ENCODE measurements at places on chromosomes 1 and 21.

DNA sequence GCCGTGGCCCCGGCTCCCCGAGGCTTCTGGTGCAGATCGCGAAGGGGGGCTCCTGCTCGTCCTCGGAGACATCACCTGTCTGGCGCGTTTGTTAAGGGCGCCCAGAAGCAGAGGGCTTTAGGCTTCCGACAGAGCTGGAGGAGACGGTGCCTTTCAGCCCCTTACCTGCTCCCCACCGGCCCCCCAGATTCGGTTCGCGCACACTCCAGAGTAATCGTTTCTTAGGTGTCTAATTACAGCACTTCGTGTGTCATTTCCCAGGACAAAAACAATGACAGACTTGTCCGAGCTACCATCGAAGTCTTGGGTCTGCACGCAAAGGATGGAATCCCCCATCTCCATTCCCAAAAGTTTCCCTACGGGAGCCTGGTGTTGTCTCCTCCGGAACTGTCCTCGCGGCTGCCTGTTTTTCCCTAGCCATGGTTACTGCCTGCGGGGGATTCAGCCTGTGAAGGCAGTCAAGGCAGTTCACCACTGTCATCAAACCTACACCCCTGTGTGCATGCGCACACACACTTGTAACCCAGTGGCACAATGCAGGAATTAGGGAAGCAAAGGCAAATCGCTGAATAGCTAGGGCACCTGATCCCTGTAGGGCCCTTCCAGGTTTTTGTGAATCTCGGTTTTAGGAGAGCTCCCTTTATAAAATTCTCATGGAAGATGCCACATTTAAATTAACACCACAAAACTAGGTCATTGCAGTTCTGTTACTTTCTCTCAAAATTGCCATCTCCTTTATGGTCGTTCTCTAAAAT is 738 bp upstream of the CDC42BPA start:
- no peak for DNase-seq

GRCh38 chr1:182616130-182617013 is 12.2 kb upstream of the RGS16 start:
- DNase-seq, result peak; percentile 61

DNA sequence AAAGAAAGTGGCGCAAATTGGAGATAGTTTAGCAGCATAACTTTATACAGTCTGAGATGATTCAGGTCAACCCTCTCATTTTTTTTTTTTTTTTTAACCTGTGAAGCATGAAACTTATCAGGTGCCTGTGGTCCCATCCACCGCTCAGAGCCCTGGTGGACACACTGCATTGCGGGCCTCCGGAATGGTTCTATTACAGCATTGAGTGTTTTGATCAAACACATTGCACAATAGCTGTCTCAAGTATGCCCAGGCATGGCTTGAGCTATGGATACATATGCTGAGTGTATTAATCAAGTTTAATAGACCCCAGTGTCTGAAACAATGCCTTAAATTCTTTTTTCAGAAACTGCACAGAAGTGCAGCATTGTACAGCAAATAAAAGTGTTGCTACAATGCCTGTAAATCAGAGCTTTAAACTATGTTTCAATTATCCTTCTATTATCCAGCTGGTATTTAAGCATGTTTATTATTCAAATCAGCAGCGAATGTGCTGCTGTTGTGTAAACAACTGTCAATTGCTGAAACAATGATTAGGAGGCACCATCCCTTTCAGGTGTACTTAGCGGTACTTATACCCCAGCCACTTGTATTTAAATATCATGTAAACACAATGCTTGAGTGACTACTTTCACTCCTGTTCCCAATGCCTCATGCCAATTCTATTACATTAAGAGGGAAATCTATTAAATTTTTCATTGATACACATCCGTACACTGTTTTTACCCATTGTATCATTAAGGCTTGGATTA is 456.6 kb downstream of the RPS6KC1 start:
- DNase-seq, result no peak

- DNase-seq, result no peak
These were observed 431.4 kb downstream of the BRINP3 start for GRCh38 chr1:190046231-190046630.

DNA sequence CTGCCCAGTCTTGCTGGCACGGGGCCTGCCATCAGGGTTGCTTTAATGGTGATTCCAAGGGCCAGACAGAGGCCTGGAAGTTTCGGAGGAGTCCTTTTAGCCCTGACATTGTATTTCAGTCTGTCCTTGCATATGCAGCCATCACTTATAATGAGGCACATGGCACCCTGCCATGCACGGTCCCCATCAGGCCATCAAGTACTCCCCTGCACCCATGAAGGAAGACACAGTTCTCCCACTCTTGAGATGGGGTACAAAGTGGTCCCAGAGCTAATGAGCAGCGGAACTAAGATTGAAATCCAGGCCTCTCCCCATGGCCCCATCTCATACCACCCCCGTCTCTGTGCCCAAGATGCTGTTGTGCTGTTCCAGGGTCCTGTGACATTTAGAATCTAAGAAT is 596.6 kb downstream of the PTPRU start:
- no peak for DNase-seq

GRCh38 chr1:55309053-55309452 is 93.9 kb upstream of the USP24 start:
- DNase-seq, result no peak

- no peak for DNase-seq
These were observed 212.6 kb downstream of the BARHL2 start for GRCh38 chr1:90504509-90504908.

DNA sequence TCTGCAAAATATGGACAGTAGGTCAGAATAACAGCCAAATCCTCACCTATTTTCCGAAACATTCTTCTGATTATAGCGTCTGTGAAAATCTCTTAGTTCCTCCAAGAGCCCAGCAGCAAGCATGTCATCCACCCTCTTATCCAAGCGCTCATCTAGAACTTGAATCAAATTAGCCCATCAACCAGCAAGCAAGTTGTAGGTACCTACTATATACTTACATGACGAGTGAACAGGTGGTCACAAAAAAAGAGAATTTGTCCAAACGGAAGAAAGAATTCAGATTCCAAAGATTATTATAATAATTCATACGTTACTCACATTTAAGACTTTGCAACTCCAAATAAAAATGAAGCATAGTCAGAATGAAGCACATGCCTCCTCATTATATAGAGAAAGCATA is 35.4 kb downstream of the TRIT1 start:
- DNase-seq, result no peak

- DNase-seq, result no peak
These were observed 7.9 kb downstream of the RABIF start for GRCh38 chr1:202880961-202881460.

- DNase-seq, result no peak
These were observed 61.8 kb downstream of the RUNX3 start for GRCh38 chr1:24868016-24868875.

DNA sequence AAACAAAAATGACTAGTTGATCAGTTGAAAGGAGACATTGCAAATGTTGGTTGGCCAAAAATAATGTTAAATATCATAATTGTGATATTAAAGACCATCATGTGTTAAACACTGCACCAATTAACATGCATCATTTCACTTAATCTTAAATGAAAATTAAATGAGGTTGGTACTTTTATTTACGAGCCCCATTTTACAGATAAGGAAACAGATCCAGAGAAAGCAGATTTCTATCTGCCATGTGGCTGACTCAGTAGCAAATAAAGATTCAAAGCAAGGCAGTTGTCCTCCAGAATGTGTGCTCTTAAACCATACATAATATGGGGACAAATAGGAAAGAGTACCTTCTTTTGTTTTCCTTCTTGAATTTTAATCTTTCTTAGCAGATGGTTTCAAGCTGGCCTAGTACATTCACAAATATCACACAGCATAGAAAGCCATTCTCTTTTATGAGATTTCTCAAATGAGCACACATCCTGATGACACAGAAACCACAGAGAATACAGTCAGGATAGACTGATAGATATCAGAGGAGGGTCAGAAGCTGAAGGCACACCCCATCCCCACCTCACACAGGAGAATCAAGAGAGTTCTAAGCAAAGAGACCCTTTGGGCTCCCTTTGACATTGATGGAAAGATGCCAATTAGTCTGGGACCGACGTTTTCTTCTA is 647.9 kb upstream of the CAMK1G start:
- no peak for DNase-seq

DNA sequence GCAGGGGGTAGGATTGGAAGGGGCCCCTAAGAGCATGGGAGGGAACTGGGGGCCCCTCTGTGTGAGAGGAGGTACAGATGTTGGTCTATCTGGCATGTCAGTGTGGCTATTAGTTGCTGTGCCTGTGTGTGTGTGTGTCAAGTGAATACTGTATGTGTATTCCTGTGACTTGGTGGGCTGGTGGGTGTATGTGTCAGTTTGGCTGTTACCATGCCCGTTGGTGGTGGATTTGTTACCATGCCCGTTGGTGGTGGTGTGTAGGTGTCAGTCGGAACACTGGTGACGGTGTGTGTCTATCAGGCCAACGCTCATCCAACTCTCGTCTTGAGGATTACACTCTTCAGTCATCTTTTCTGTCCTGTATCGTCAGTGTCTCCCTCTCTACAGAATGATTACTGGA is 22.6 kb downstream of the TFAP2E start:
- no peak for DNase-seq

GRCh38 chr1:237736372-237737029 is 154.2 kb downstream of the ZP4 start:
- DNase-seq, result no peak

DNA sequence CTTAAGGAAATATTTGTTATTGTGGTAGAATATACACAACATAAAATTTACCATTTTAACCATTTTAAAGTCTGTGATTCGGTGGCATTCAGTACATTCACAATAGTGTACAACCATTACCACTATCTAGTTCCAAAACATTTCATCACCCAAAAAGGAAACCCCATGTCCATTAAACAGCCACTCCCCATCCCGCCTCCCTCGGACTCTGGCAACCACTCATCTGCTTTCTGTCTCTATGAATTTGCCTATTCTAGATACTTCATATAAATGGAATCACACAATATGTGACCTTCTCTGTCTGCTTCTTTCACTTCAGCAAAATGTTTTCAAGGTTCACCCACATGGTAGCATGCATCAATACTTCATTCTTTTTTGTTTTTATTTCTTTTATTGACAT is 51.3 kb downstream of the PTP4A2 start:
- DNase-seq, result no peak

- DNase-seq, result no peak
These were observed 12.0 kb upstream of the WNT3A start for GRCh38 chr1:227994632-227995300.

GRCh38 chr21:41651406-41651805 is 115.4 kb downstream of the RIPK4 start:
- no peak for DNase-seq

DNA sequence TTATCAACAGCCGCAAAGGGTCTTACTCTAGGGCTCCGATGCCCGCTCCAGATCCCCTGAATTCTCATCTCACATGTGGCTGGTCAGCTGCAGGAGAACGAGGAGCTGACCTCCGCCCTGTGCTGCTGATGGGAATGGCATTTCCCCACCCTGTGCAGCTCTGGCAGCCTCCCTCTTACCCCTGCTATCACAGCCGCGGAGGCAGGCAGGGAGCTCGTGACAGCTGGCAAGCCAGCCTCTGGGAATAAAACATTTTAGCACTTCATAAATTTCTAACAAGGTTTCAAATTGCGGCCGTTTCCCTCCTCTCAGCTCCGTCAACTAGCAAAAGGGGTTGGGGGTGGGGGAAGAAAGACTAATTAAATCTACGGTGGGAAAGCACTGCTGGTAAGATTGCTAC is 81.1 kb downstream of the DSCAM start:
- DNase-seq, result no peak

DNA sequence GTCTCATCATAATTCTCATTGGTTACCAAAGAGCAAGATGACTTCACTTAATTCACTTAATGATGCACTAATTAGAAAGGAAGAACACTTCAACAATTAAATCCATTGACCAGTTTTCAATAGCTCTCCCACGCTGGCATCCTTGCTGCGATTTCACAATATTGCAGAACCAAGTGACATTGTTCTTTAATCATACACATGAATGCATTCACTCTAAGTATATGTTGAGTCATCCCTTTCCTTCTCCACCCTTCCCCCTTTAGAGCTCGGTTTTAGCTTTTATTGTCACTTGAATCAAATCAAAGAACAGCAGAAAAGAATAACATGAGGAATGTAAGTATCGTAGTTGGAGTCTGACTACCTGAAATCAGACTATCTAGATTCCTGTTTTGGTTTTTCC is 233.6 kb upstream of the FMN2 start:
- DNase-seq, result no peak

DNA sequence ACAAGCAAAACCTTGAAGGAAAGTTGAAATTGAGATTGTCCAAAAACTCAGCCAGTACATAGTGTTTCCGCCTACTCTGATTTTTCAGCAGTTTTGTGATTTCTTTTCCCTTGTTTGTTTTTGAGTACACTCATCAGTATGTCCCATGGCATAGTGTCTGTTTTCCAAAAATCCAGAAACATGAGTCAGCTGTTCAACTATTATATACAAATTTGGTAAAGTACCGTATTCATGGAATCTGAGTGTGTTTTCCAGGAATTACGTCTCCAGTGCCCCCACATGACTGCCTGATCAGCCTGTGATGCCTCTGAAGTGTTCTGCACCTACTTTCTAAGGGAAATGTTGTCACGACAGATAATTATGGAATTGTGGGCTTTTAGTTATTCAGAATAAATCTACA is 186.8 kb downstream of the LTN1 start:
- DNase-seq, result no peak

DNA sequence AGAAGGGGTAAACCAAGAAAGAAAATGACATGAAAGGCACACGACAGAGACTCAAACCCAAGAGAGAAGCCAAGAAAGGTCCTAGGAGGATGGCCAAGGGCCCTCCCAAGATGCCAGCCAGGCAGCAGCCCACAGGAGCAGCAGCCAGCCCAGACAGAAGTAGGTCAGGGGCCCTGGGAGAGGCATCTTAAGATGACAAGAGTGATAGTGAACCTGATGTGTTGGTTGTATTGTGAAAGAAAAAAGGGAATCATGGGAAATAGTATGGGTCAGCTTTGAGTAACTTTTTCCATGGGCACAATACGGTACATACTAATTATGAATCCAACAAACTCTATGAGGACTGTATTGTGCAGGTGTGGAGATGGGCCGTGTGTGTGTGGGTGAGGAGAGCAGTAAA is 3.3 kb downstream of the CCSAP start:
- no peak for DNase-seq

GRCh38 chr1:19321071-19321470 is 8.9 kb downstream of the SLC66A1 start:
- DNase-seq, result no peak

DNA sequence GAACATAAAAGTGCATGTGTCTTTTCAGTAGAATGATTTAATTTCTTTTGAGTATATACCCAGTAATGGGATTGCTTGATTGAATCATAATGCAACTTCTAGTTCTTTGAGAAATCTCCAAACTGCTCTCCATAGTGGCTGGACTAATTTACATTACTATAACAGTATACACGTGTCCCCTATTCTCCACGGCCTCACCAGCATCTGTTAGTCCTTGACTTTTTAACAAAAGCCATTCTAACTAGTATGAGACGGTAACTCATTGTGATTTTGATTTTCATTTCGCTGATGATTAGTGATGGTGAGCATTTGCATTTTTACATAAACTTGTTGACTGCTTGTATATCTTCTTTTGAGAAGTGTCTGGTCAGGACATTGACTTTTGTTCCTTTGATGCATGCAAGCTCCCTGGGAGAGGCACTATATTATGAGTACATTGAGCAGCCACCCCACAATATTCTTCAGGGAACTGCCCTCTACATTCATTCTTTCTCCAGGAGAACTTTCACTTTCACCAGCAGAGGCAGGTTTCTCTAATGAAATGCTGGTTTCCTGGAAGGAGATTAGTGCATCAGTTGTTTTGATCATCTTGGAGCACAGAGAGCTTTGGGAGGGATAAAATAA is 51.9 kb upstream of the LPGAT1 start:
- no peak for DNase-seq

GRCh38 chr1:74728736-74729135 is 4.1 kb downstream of the CRYZ start:
- no peak for DNase-seq

- peak; percentile 72 for DNase-seq
These were observed 91.9 kb upstream of the SSX2IP start for GRCh38 chr1:84781946-84782771.

Measured in activated T-cell treated with anti-CD3 and anti-CD28 coated beads for 1 hour (primary cell).